GM23248 (cell line): ENCODE measurements at places on chromosomes 1 and 21. TPM values are rescaled to one million over a fixed set of nuclear protein-coding genes. Genes with fewer than 3 reads are reported as not detected.

DNA sequence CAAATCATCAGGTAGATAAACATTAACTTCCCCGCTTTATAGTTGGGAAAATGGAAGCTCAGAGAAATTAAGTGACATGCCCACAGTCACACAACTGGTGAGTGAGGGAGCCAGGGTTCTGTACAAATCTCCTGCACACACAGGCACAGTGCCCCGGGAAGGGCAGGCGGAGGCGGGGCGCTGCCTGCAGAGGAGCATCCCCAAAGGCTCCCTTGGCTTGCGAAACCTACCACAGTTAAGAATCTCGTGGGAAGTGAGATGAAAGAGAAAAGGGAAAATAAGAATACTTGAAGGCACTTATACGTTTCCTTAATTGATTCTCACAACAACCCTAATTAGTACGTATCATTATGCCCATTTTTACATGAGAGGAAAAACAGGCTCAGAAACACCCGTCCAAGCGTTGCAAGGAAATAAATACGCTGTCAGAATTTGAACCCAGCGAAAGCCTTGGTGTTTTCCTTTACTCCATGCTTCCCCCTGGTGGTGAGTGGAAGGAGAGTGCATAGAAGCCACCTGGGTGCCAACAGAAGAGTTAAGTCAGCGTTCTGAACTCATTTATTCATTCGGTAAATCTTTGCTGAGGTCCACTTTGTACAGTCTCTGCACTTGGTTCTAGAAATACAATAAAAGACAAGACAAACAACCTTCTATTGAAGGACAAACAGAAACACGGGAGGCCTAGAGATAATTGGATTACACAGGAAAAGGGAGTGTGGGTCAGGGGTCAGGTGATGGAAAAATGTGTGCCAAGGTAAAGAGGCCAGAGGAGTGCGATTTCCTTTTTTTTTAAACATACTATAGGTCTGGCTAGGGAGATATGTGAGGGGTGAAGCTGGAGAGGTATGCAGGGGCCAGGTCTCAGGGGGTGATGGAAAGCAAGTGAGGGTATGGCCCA is 28.4 kb downstream of the ACP6 start:
- H3K27ac ChIP-seq: no peak overlapping the region
- H3K4me3 ChIP-seq: no peak overlapping the region
- H3K36me3 ChIP-seq: no peaks in the 10 kb centered on the region
- H3K4me1 ChIP-seq: no peaks in the 10 kb centered on the region

The VHLL gene
- total RNA-seq: not detected in 2 replicates

The GALE gene
- 16.2 and 20.9 TPM in 2 replicates for total RNA-seq

- H3K27me3 ChIP-seq: no peaks in the 10 kb centered on the region
- no peak overlapping the region for H3K4me3 ChIP-seq
- peaks cover 18% of the 10 kb centered on the region; the same call in 1 of the 2 replicates for H3K36me3 ChIP-seq
- no peak overlapping the region for H3K27ac ChIP-seq
- H3K4me1 ChIP-seq: no peaks in the 10 kb centered on the region
- peak; percentile 80 for DNase-seq
Measured at GRCh38 chr1:111769517-111770146, 13.9 kb downstream of the DDX20 start.

GRCh38 chr1:1264868-1265272 is 8.8 kb downstream of the UBE2J2 start:
- H3K27me3 ChIP-seq: no peaks in the 10 kb centered on the region
- H3K4me1 ChIP-seq: peaks cover 25% of the 10 kb centered on the region
- peak; percentile 99 for DNase-seq
- H3K4me3 ChIP-seq: no peak overlapping the region
- peak overlapping the region; percentile 89 for H3K27ac ChIP-seq

The CLIC6 gene
- total RNA-seq: not detected in 2 replicates

DNA sequence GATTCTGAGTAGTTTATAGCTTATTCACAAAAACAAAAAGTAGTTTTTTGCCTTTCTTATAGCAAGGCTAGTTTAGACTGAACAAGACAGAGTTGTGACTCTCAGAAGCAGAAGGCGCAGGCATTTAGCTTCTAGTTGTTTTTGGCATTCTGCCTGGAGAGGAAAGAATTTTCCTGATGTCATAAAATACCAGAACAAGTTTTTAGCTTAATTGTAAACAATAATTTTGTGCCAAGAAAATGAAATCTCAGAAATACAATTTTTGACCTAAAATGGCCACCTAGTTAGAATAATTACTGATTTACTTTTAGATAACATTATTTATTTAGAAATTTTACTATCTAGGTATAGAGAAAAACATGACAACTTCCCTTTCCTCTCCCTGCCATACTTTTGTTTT is 1.0 kb downstream of the DNAJB4 start:
- peaks cover 39% of the 10 kb centered on the region for H3K4me1 ChIP-seq
- peak; percentile 91 for DNase-seq
- H3K4me3 ChIP-seq: peak overlapping the region; percentile 95
- H3K36me3 ChIP-seq: peaks cover 16% of the 10 kb centered on the region
